ENCODE measurements at places on chromosomes 6 and 20.
A peak's percentile ranks its signal among the peaks of the same experiment; 100 is the strongest.

GRCh38 chr6:125546841-125547251 is 202.6 kb upstream of the HEY2 start:
- peak; percentile 7 for DNase-seq

DNA sequence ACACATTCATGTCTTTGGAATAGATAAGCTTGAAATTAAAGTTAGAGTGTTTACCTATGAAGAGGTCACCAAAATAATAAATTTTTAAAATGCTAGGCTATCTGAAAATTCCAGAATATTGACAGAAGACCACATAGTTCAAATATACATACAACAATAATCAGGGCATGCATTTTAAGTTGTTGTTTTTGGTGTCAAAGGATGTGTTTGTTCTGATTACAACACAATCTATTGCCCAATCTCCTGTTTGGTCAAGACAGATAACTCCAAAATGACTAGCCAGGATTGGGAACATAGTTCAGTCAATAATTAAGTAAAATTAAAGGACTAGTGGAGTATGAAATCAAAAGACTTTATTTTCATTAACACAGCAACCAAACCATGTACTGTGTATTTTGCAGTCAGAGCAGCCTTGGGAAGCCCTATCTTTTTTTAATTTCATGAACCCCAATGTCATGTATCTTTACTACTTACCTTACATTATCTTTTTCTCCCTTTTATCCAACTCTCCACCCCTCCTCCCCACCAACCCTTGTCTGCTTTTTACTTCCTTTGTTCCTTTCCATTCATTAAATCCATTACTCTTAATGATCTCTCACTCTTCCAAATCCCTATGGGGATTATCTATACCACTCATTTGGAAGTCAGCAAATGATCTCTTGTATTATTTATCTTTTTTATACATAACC is 111.2 kb downstream of the CDK19 start:
- peak; percentile 4 for DNase-seq

DNA sequence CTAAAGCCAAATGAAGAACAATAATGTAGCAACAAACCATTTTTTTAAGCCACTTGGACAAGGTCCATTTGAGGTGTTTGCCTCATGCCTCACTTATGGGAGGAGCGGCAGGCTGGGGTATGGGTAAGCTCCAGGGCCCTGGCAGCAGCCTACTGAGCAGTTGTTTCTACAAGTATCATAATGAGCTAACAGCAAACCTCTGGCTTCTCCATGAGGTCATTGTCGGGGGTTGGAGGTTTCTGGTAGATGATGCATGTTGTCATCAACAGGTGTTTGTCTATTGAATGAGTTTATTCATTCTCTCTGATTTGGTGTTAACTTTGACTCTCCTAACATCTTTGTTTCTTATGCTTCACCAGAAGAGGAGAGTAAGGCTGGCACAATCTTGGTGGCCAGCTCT is 150.7 kb downstream of the TBC1D7 start:
- no peak for DNase-seq

GRCh38 chr20:37395921-37396415 is 50.0 kb downstream of the SRC start:
- peak; percentile 56 for DNase-seq

- no peak for DNase-seq
Measured at GRCh38 chr6:159862103-159862502, 28.7 kb upstream of the MAS1 start.

DNA sequence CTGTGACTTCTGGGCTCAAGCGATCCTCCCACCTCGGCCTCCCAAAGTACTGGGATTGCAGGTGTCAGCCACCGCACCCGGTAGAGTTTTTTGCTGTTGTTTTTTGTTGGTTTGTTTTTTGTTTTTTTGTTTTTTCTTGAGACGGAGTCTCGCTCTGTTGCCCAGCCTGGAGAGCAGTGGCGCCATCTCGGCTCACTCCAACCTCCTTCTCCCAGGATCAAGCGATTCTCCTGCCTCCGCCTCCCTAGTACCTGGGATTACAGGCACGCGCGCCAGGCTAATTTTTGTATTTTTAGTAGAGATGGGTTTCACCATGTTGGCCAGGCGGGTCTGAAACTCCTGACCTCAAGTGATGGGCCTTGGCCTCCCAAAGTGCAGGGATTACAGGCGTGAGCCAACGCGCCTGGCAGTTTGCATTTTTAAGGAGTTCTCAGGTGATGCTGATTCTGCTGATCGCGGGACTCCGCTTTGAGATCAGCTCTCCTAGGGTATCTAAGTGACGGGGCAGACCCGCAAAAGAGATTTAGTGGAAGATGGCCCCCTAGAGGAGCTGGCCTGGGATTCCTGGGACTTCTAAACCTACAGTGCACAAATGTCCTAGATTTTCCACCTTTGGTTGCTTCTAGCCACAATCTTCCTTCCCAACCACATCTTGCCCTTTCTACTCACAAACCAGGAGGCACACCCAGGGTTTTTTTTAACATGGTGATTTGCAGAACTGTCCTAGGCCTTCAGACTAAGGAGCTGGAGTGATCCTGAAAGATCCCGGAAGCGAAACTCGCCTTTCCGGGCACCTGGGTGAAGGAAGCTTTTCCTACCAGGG is 45.2 kb downstream of the DPPA5 start:
- DNase-seq, result no peak

GRCh38 chr6:87558446-87558845 is 31.3 kb downstream of the RARS2 start:
- no peak for DNase-seq

DNA sequence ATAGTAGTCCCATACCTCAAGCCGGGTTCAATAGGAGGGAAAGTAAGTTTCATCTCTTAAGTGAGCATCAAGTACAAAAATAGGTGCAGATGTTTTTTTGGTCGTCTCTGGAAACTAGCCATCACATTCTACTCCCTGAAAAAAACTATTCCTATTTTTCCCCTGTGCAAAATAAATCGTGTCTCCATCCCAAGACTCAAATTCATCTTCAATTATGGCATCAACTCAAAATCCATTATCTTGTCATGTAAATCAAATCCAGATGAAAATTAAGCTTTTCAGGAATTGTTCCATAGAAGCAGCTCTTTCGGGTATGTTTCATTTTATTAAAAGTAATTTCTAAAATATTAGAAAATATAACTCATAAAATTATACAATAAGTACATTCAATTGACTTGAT is 1368.4 kb downstream of the GRIK2 start:
- DNase-seq, result no peak

- DNase-seq, result peak; percentile 32
Measured at GRCh38 chr6:2081155-2082138, 164.0 kb downstream of the GMDS start.

- DNase-seq, result no peak
Measured at GRCh38 chr6:74705451-74705850, 500.4 kb downstream of the COL12A1 start.

DNA sequence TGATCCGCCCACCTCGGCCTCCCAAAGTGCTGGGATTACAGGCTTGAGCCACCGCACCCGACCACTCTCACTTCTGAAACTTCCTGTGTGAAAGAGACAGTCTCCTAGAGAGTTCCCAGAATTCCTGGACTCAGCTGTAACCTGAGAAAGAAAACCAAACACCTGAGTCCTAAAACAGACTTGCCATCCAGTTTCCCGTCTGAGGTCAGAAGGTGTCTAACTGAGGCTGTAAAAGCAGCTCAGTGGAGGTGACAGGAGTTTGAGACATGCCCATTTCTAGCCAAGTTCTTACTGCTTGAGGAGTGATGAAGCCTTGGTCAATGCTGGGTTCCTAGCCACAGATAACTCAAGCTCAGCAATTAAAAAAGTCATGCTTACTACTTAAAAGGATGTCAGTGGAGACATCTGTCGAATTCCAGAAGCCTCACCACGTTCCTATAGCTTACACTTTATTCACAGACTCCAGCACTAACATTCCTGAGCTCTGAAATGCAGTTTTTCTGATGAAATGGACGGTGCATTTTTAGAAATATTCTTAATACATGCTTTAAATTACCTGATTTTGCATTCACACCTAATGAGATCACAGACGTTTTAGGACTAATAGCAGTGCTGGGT is 6.1 kb downstream of the UQCC2 start:
- DNase-seq, result no peak

GRCh38 chr6:159640322-159640721 is 52.7 kb downstream of the SOD2 start:
- no peak for DNase-seq

GRCh38 chr6:80454197-80454596 is 347.7 kb downstream of the BCKDHB start:
- peak; percentile 85 for DNase-seq

DNA sequence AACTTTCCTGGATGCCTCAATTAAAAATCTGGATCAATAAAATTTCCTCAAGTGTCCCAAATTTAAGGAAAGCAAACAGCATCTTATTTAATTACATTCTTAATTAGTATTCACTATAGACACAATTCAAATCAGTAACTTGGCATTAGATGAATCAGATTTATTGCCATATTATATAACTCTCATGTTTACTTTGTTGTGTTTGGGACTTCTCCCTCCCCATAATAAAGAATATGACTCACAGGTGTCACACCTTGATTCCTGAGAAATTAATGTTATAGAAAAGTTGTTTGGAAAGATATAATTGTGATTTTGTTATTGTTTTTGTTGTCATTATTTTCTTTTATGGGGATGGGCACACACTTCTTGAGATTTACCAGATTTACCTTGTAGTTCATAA is 18.4 kb downstream of the EYA4 start:
- no peak for DNase-seq

- no peak for DNase-seq
Measured at GRCh38 chr20:272718-273117, 15.2 kb downstream of the DEFB132 start.

DNA sequence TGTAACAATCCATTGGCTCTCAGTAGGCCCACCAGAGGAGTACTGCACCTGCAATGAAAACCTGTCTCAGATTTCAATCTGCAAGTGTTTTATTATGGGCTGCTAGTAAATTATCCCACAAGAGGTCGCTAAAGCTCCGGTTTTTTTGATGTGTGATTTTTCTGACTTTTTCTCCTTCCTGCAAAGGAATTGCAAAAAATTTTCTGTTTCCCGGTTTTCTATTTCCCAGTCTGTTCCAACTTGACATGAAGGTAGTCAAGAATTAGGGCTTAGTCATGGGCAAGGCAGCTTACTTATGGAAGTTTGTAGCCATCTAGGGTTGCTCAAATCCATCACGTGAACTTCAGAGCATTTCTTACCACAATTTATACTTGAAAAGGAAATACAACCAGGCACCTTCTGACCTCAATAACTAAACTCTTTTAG is 38.5 kb upstream of the AHI1 start:
- peak; percentile 6 for DNase-seq

GRCh38 chr6:4287811-4288244 is 152.5 kb upstream of the ECI2 start:
- DNase-seq, result no peak

DNA sequence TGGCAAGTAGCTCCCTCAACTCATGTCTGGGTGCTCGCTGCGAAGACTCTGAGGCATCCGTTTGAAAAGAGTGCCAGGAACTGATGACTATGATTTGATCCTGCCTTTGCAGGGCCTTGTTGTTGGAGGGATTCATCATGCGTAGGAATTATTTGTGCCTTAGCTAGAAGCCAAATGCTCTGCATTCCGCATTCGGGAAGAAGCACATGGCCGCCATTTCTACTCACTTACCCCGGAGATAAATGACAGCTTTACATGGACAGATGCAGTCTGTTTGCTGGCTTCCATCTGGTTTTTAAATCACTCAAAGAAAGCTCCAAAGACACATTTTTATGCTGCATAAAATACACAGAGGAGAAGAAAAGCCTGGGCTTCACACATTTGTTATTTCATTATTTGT is 363.3 kb upstream of the CDH4 start:
- DNase-seq, result no peak

DNA sequence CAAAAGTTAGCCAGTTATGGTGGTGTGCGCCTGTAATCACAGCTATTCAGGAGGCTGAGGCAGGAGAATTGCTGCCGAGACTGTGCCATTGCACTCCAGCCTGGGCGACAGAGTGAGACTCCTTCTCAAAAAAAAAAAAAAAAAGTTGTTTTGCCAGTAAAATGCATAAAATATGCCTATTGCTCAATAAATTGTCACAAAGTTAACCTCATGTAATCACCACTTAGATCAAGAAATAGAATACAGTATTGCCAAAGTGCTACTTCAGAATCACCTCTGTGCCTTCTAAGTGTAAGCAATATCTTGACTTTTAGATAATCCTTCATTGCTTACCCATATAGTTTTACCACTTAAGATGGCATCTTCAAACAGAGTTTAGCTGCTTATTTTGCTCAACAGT is 80.7 kb downstream of the TRMT11 start:
- no peak for DNase-seq

DNA sequence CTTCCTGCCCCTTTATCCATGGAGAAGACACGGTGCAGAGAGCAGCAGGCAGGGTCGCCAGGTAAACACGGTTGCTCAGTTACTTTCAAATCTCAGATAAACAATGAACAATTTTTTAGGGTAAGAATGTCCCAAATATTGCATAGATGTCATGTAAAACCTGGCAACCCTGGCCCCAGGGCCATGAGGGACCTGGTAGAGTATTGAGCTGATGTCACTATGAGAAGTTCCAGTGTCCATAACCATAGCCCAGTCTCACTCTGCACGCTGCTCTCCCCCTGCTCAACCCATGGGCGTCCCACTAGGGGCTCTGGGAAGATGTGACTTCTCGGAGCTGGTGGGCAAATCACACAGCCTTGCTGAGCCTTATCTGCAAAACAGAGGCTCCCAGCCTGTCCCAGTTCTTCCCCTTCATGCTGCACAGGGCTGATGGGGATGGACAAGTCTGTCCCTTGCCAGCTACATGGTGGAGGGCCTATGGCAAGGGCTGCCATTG is 71.3 kb upstream of the TOP1 start:
- no peak for DNase-seq

DNA sequence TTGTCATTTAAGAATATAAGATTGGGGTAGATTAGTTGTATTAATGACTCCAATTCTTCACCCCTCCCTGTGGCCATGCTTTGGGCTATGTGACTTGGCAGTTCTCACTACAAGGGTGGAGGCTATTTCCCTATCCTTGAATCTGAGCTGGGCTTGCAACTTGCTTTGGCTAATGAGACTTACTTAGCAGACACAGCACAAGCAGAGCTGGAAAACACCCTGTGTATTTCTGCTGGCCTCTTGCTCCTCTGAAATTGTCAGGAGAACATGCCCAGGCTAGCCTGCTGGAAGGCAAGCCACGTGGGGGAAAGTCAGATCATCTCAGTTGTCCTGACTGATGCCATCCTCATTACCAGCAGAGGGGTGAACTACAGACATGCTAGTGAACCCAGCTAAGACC is 126.5 kb upstream of the HDGFL1 start:
- no peak for DNase-seq

GRCh38 chr6:39887692-39888450 is 46.4 kb downstream of the MOCS1 start:
- no peak for DNase-seq

GRCh38 chr20:14062171-14062570 is 66.9 kb downstream of the MACROD2 start:
- no peak for DNase-seq

DNA sequence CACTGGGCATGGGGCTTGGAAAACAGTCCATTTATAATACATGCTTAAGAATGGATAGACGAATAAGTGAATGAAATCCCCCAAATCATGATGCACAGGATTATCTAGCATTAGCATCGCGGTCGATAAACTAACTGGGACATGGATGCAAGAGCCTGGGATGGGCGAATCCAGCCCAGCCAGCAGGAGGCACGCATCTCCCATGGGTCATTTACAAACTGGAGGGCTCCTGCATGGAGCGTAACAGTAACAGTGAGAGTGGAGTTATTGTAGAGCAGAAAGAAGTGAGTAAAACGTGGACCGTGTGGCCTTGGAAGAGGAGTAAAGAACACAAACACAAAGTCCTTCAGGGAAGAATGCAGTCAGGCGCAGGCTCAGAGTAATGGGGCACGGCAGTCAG is 136.5 kb downstream of the AGPAT4 start:
- DNase-seq, result no peak
